Fibroblast of skin of right biceps (primary cell): ENCODE measurements at places on chromosomes 13 and 19.

- DNase-seq = no peak
Measured at GRCh38 chr13:40306817-40307216, 359.6 kb downstream of the FOXO1 start.

- DNase-seq = peak; percentile 86
Measured at GRCh38 chr13:84481958-84482357, 599.7 kb upstream of the SLITRK1 start.

DNA sequence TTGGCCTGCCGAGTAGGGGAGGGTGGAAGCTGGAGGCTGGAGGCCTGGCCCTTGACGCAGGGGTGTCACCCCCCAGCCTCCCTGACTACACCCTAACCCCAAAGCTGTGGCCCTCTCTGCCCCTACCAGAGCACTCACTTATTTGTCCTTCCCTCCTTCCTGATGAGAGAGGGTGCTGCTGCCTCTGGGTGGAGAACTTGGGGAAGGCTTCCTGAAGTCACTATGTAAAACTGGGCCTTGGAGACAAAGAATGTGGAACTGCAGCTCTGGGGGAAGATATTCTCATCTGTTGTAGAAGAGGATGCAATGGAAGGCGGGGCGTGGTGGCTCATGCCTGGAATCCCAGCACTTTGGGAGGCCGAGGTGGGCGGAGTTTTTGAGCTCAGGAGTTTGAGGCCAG, 485.2 kb downstream of the ZNF536 start:
- no peak for DNase-seq

GRCh38 chr13:73937441-73937840, 196.8 kb downstream of the KLF12 start:
- no peak for DNase-seq
